Glomerular endothelial cell (primary cell): ENCODE measurements at places on chromosomes 16 and 17. TPM values are rescaled to one million over a fixed set of nuclear protein-coding genes. Genes with fewer than 3 reads are reported as not detected.

DNA sequence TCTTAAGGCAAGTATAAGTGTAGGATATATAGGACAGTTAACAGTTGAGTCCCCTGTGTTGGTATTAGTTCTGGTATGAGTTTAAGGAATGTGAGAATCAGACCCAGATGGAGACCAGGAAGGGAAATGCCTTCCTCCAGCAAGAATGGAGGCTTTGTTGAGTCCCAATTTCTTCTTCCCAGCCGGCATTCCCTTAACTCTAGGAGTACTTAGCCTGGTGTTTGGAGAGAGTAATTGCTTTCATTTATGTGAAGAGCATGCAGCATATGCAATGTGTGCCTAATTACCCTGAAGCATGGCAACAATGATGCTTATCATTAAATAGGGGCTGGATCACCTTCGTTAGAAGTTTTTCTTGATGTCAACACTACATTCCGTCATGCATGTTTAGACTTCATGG lies 225.9 kb upstream of the XYLT1 start:
- DNase-seq, result no peak

The CACNG1 gene
- not detected in 2 replicates for total RNA-seq

DNA sequence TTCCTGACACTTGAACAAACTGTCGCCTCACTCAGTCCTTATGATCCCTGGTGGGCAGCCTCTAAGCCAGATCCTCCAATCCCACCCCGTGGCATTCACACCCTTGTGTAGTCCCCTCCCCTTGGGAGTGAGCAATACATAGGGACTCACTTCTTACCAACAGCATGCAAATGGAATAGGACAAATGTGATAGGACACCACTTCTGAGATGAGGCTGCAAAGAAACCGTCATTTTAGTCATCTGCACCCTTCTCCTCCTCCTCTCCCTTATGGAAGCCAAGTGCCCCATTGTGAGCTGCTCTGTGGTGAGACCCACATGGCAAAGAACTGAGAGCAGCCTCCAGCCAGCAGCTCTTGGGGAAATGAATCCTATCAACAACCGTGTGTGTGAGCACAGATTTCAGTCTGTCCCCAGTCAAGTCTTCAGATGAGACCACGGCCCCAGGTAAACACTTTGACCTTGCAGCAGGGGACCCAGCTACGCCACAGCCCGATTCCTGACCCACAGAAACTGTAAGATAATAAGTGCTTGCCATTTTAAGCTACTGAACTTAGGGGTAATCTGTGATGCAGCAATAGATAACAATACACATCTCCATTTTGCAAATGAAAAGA lies 46.9 kb downstream of the ZFHX3 start:
- no peak for DNase-seq

The MILR1 gene
- 4.5 and 6.0 TPM in 2 replicates for total RNA-seq

DNA sequence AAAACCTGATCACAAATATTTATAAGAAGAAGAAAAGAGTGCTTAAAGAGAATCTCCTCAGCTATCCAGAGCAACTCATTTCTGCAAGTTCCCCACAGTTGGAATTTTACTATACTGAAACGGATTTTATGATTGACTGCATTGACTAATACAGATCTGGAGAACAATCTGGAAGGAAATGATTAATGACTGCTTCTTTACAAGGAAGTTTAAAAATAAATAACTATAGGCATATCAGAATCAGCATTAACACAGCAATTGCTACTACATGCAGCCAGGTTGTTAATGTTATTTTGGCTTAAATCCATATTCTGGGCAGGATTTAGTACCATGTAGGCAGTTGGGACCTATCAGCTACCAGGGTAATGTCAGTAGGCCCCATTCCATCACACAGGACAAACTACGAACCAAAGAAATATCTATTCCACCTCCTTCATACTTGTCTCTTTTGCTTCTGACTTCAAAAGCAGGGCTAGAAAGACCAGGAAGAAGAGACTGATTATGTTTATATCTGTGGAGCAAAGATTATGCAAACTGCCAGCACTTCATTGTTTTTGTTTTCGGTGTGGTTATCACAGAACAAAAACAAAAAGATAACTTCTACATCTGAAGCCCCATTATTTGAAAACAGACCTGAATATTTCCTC lies 3.9 kb downstream of the SKAP1 start:
- no peak for DNase-seq

DNA sequence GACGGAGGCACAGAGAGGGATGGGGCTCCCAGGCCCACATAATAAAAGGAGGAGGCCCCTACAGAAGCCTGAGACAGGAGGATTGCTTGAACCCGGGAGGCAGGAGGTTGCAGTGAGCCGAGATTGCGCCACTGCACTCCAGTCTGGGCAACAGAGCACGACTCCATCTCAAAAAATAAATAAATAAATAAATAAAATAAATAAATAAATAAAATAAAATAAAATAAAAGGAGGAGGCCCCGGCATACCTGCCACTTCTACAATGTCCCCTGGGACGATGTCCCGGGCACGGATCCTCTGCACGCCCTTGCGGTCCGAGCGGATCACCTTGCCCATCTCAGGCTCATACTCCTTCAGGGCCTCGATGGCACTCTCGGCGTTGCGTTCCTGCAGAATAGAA lies 13.2 kb downstream of the ATP2A3 start:
- DNase-seq, result no peak

DNA sequence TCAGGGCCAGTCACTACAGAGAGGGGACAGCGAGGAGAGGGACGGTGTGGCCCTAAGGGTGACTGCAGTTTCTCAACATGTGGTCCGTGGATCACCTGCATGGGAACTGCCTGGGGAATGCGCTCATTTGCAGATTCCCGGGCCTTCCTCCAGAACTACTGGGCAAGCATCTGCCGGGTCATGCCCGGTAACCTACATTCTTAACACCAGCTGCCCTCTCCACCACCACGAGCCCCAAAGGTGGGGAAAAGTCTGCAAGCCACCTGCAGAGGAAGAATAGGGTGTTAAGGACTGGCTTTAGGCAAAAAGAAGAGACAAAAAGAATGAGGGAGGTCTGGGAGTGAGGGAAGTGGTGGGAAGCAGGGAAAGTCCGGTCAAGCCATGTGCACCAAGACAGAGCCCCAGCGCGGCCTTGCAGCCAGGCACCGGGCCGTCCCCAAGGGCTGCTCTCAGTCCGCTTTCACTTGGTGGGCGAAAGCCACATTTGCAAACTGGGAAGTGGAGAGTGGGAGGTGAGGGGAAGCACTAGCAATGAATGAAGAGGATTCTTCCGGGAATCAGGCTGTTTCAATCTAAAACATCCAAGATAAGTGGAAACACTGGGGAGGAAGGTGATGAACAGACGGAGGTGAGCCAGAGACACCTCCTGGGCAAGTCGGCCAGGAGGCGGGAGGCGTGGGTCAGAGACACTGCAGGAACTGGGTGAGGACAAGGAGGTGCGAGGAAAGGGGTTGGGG lies 70.3 kb downstream of the N4BP1 start:
- no peak for DNase-seq

- no peak for DNase-seq
These were observed 460.2 kb downstream of the KIF2B start for GRCh38 chr17:54282886-54283285.

- DNase-seq, result no peak
These were observed 1.5 kb downstream of the TGFB1I1 start for GRCh38 chr16:31473264-31473984.

- no peak for DNase-seq
These were observed 308.3 kb downstream of the CA10 start for GRCh38 chr17:51850201-51850600.

The TM4SF5 gene
- total RNA-seq, result not detected in 2 replicates

GRCh38 chr17:77709594-77709993 lies 248.9 kb upstream of the TNRC6C start:
- no peak for DNase-seq

DNA sequence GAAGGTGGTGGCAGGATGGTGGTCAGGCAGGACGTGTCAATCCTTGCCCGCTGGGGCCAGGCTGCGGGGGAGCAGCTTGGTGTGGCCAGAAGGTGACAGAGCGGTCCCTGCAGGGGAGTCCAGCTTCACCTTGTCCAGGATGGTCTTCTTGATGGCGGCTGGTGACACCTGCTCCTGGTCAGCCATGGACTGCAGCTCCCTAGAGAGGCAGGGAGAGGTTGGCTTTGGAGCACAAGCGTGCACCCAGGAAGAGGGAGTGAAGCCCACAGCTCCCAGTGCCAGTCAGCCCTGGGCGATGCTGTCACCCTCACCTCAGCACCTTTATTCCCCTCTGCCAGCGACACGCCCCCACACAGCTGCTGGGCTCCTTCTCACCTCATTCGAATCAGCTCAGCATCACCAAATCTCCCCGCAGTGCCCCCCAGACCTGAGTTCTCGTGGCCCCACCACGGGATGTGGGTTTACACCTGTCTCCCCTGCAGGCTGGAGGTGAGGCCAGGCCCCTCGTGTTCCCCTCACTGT lies 3.9 kb downstream of the PYCR1 start:
- DNase-seq, result no peak

- no peak for DNase-seq
These were observed 294.5 kb downstream of the SNX29 start for GRCh38 chr16:12271006-12271405.

DNA sequence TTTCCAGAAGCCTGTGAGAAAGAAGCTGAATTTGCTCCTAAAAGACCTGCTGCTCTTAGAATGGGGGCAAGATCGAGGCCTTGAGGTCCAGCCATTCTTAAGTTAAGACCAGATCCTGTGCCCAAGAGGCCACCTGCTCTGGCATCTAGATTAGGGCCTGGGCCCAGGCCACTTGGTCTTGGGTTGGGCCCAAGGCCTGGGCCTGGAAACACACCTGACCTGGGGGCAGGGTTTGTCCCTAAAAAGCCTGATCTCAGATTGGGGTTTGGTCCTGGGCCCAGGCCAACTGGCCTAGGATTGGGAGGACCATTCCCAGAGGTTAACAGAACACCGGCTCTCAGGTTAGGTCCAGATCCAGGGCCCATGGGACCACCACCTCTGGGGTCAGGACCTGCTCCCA lies 12.9 kb downstream of the CHTF8 start:
- no peak for DNase-seq

The CD300LB gene
- total RNA-seq, result not detected in 2 replicates

DNA sequence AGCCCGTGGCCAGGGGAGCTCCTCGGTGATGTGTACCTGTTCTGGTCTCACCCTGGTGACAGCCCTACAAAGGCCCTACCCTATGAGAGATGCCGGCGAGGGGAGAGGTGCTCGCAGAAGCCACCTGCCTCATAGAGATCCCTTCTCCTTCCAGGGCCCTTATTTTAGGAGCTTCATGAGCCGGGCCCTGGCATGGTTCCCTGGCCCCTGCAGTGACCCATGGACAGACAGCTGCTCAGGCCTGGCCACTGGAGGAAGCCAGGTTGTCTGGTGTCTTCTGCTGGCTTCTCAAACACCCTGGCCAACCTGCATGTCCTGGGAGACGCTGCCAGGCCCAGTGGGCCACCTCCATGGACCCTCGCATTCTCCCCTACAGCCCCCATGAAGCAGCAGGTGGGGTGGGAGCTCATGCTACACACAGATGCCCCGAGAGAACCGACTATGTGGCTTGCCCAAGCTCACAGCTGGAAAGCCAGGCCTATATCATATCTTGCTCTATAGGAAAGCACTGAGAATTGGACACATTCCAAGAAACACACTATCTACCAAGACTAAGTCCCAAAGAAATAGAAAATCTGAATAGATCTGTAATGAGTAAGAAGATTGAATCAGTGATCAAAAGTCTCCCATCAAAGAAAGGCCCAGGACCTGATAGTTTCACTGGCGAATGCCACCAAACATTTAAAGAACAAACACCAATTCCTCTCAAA lies 7.2 kb upstream of the AATK start:
- DNase-seq, result no peak

DNA sequence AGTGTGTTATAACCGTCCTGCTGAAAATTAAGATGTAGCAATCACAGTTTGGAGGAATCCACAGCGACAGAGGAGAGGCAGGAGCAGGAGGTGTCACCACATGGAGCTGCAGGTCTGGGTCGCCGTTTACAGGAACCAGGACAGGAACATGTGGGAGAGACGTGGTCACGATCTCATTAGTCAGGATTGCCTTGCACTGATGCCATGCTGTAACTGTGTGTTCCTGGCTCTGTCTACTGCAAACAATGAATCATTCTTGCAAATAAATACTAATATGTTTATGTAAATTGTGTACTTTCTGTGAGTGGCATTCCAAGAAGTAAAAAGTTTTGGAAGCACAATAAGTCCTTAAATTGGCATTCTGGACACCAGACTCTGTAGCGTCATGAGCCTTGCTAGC lies 271.8 kb downstream of the CPPED1 start:
- DNase-seq, result no peak

The NOL11 gene
- total RNA-seq, result 27.1 and 31.7 TPM in 2 replicates

DNA sequence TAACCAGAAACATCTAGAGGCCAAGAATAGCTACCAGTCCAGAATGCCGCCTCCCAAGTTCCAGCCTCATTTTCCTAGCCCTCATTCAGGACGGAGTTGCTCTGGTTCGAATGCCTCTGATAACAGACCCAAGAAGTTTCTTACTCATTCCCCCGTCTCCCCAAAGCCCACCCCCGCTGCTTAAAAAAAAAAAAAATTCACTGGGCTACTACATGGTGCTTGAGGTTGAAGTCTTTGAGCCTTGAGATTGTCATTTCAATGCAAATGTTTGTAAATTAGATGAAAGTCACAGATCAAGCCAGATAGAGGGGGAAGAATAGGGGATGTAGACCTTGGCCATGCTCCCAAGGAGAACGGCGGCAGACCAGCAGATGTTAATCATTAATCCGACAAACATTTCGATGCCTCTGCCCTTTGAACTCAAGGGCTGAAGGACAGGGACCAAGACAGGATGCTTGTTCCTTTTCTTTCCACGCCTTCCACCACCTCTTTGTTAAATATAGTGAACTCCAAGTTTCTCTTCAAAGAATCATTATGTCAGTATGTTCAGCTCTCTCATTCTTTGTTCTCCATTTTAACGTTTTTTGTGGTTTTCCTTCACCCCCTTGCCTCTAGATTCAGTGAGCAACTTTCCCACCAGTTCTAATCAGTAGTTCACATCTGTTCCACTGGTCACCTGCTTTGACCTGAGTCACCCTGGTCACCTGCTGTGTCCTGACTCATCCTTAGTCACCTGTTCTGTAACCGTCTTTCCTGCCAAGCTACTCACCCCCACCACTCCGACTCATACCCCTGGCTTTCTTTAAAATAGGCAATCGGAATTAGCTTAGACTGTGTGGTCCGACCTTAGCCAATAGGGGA lies 190.3 kb downstream of the CPPED1 start:
- no peak for DNase-seq

- no peak for DNase-seq
These were observed 27.1 kb downstream of the ARSG start for GRCh38 chr17:68318103-68318991.
